ENCODE measurements at places on chromosomes 5 and 9. TPM values are rescaled to one million over a fixed set of nuclear protein-coding genes. Genes with fewer than 3 reads are reported as not detected.

- no peak for DNase-seq
Measured at GRCh38 chr9:93291536-93292287, 107.8 kb downstream of the WNK2 start.

GRCh38 chr5:93791518-93791972 is 50.1 kb upstream of the POU5F2 start:
- DNase-seq, result no peak

- DNase-seq, result no peak
Measured at GRCh38 chr5:68465133-68465532, 249.6 kb downstream of the PIK3R1 start.

SHOC1 gene
- 0.30 TPM for total RNA-seq

- DNase-seq, result no peak
Measured at GRCh38 chr5:71637133-71637532, 50.0 kb downstream of the MCCC2 start.

GRCh38 chr9:130088051-130088450 is 34.3 kb downstream of the GPR107 start:
- no peak for DNase-seq

PCA3 gene
- 0.05 TPM for total RNA-seq

DNA sequence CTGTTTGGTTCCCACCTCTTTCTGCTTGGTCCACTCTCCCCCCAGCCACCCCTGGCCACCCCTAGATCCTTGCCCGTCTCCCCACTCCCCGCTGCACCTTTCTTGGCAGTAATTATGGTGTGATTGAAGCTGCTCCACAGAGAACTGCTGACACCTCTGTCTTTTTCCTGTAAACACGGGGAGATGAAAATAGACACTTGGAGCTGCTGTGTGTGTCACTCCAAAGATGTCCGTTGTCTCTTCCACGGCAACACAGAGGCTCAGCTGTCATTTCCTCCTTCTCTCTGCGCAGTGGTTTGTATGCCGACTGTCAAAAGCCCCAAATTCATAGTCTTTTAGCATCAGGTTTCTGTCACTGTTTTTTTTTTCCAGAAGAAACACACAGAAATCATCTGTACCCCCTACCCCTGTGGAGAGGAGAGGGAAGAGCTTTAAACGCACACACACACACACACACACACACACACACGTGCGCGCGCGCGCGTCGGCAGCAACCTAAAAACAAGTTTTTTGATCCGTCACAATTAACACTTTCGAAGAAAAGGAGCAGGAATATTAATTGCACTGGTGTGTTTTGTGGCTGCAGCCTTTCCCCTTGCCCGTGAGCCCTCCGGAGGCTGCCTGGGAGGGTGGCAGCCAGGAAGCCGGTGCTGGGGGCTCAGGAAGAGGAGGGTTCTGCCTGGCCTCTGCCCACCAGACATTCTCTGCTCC is 39.8 kb downstream of the ASS1 start:
- DNase-seq, result no peak

CCT5 gene
- total RNA-seq, result 762 TPM

DNA sequence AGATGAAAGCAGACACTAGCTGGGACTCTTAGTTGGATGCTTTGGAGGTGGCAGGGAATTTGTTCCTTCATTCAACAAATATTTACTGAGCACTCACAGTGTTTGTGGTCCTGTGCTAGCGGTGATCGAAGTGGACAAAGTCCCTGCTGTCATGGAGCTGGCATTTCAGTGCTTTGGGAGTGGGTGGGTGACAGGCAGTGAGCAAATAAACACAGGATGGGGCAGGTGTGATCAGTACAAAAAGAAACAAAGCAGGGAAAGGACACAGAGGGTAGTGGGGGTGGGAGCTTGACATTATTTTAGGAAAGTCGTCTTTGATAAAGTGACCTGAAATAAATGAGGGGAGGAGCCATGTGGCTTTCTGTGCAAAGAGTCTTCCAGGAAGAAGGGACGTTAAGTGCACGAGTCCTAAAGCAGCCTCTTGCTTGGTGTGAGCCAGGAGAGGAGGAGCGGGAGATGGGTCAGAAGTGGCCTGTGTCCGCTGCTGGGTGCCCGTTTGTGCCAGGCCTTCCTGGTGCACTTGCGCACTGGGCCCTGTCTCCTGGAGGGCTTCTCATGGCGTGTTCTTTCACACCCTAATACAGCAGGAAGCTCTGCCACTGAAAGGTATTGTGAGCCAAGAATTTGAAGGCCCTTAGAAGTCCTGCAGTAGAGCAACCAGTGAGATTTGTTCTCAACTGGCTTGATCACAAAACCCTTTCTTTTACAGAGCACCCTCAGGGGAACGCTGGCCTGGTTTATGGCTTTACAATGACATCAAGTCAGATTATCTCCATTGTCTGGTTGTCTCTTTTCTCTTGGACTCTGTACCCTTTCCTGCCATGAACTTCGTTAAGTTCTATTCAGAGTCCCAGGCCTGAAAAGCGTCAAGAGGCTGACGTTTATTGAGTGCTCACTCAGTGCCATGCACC is 14.8 kb downstream of the NDST1 start:
- DNase-seq, result no peak

DNA sequence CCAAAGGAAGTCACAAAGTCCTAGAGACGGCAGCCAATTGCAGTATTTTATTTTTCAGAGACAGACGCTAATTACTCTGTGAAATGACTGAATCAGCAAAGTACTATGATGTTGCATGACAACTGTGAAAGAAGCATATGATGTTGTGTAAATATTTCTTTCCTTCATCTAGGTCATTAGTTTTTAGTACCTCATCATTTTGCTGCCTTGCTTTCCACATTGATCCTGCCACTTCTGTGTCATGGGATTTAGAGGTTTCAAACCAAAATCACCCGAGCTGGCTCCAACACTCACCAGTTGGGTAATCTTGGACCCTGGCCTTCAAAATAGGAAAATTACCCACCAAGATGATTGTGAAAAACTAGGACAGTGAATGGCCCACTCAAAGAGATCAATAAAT is 585.2 kb downstream of the ACTL7B start:
- no peak for DNase-seq

- peak; percentile 77 for DNase-seq
Measured at GRCh38 chr9:112554516-112554915, 67.9 kb downstream of the KIAA1958 start.

TAF11L10 gene
- total RNA-seq, result not detected

DNA sequence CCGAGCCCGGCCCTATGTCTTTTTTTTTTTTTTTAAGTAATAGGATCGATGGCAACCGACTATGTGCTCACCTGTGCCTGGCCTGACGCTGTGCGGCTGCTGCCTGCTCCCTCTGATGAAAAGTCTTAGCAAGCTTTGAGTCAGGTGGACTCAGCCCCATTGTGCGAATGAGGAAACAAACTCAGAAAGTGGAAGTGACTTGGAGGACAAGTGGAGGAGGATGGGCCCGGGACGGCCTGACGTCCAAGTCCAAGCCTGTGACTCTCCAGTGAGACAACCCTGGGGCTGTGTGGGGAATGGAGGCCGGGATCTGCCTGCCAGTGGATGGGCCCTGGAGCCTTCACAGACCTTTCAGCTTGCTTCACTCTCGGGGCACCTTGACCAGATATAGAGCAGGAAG is 57.9 kb downstream of the EXD3 start:
- no peak for DNase-seq

GRCh38 chr9:123369296-123369695 is 13.3 kb downstream of the CRB2 start:
- DNase-seq, result no peak

DNA sequence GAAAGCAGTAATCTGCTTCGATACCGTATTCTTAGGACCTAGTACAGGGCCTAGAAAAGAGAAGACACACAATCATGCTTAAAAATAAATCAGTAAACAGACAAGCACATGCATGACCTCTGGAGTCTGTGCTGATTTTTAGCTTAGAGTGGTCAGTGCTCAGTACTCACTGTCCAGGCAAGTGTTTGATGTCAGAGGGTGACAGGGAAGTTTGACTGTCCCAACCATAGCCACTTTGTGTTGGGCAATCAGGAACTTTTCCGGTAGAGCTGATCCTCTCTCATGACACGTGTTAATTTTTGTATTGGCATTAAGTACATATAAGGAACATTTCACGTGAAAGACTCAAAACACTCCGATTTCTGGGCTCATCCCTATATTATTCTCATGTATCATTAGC is 464.7 kb upstream of the KLF4 start:
- no peak for DNase-seq

- DNase-seq, result peak; percentile 7
Measured at GRCh38 chr5:63263411-63263810, 684.8 kb downstream of the LRRC70 start.

DNA sequence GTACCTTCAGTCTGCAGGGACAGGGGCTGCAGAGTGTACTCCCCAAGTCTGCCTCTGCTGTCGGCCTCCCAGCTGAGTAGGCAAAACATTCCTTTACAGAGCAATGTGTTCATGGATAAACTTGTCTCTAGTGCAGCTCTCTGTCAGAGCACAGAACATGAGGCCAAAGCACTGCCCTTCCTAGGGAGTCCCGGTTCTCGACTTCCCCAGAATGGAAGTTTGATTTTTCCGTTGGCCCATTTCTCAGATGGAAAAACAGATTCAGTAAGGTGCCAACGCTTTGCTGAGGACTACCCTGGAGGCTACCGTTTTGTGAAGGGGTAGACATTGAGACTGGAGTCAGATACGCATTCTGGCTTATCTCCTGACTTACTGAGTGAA is 422 bp upstream of the TRIM32 start:
- DNase-seq, result peak; percentile 17

GRCh38 chr9:136847826-136848392 is 1.3 kb upstream of the PHPT1 start:
- DNase-seq, result peak; percentile 58

DNA sequence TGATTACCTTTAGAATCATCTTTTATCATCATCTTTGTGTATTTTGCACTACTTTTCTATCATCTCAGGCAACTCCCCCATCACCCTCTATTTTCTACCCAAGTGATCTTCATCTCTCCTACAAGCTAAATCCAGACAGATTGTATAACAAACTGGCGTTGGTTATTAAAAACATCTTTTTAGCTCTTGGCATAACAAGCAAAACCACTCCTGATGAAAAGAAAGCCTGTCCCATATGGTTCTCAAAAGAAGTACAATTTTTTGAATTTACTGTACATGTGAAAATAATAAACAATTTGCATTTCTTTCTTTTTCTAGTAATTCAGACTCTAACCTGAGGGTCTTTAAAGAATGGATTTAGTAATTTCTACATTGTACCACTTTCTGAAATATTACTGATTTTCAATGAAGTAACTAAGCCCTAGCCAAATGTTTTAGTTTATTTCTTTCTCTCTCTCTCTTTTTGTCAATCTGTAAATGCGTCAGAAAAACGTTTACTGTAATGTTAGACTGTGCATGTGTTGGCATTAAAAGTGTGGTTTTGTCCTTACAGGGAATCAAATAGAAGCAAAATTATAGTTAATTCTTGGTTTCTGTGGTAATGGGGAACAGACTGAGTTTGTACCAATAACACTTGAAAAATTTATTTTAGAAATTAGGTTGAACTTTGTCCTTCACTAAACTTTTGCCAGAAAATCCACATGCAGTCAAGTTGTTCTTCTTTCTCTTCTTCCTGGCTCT is 52.5 kb upstream of the RPS23 start:
- no peak for DNase-seq

DNA sequence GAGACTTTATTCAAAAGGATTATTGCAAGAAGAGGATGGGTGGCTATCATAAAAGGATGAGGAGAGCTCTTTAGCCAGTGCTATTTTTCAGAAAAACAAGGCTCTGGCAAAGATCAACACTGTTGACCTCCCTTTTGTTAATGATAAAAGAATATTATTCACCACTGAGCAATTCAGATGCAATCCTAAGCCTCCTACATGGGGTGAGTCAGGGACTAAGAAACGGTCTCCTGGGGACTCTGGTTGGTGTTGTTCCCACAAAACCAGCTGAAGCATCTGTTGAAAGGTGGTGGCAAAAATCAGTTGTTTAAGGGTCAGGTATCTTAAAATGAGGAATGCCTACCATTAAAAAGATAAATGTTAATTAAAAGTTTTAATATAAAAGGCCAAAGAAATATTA is 7.7 kb upstream of the GCNT1 start:
- peak; percentile 96 for DNase-seq

IPO11 gene
- 22.1 TPM for total RNA-seq

- no peak for DNase-seq
Measured at GRCh38 chr9:99352826-99353225, 130.7 kb downstream of the SEC61B start.

- peak; percentile 94 for DNase-seq
Measured at GRCh38 chr5:56323505-56323904, 90.4 kb upstream of the ANKRD55 start.

CAMK2A gene
- not detected for total RNA-seq

CBY3 gene
- total RNA-seq, result not detected

DNA sequence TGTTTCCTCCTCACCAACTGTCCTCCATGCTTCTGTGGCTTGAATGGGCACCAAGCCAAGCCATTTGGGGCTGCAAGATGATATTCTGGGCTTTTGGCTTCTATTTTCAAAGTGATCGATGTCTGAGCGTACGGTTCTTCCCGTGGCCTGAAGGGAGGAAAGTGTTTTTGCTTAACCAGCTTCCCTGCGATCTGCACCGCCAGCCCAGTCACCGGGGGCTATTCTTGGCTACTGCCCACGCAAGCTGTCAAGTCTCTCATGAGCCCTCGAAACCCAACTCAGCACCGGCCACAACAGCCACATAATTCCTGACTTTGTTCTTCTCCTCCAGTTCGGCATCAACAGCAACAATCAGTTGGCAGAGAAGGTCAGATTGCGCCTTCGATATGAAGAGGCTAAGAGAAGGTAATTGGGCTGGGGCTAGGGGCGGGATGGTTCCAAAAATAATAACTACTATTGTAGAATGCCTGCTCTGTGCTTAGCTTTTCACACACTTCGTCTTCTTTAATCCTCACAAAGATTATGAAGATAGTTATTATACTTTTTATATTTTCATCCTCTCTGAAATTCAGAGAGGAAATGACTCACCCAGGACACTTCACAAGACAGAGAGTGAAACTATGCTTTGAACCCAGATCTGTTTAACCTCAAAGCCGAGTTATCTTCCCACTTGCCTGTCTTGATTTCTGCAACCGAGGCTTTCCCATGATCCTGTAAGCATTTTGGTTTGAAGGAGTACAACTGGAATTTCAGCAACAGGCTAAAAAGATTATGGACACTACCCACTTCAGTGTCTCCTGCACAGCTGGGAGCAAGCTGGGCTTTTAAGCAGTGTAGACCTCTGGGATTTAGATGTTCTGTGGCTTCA is 76.4 kb upstream of the RARS1 start:
- DNase-seq, result no peak
